ENCODE measurements at places on chromosomes 1 and 21.

DNA sequence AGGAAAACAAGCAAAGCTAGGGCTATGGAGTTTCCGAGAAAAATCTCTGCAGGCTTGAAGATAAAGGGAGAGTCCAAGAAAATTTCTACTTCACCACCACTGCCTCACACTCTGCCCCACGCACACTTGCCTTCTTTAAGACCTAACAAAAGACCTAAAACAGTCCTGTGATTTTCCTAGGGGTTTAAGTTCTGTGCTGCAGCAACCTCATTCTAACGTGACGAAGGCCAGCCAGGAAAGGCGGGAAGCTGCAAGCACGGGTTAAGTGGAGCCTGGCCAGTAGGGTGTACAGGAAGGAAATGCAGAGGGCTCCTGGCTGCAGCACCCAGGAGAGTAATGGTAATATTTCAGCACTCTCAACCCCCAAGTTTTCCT lies 1.5 kb downstream of the SPATA6 start:
- DNase-seq = no peak

DNA sequence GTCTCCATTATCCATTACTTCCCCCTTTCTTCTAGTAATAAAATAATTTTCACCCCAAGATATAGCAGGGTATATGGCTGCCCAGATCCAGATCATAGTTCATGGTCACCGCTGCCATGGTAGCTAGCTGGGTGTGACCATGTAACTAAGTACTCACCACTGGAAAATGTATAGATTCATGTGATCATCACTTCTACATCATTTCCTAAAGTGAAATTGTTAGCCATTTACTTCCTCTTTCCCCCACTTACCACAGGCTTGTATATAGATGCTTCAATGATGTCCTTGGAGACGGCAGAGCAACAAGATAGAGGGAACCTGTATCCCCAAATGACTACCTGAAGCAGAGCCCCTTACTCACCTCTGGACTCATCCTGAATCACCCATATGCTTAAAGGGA lies 22.7 kb upstream of the EYA3 start:
- peak; percentile 86 for DNase-seq

DNA sequence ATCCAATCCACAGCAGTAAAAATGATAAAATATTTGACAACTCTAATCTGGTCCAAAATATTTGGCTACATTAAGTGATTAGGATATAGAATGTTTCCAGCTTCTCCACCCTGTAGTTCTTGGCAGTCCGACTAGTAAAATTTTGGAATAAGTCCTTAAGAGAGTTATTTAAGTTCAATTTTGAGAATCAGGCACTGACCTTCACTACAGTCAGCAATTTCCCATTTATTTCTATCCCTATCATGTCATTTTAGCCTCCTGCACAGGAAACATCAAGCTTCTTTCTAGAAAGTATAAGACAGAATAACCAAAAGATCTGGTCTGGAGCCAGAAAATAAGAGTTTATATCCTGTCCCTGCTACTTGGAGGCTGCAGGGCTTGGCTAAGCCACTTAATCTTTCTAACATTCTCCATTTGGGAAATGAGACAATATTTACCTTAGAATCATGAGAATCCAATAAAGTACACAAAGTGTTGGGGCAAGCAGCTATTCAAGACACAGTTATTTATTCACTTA lies 162.2 kb downstream of the DPYD start:
- no peak for DNase-seq

- DNase-seq = no peak
These were observed 61.0 kb upstream of the SPATA6 start for GRCh38 chr1:48532976-48533375.

DNA sequence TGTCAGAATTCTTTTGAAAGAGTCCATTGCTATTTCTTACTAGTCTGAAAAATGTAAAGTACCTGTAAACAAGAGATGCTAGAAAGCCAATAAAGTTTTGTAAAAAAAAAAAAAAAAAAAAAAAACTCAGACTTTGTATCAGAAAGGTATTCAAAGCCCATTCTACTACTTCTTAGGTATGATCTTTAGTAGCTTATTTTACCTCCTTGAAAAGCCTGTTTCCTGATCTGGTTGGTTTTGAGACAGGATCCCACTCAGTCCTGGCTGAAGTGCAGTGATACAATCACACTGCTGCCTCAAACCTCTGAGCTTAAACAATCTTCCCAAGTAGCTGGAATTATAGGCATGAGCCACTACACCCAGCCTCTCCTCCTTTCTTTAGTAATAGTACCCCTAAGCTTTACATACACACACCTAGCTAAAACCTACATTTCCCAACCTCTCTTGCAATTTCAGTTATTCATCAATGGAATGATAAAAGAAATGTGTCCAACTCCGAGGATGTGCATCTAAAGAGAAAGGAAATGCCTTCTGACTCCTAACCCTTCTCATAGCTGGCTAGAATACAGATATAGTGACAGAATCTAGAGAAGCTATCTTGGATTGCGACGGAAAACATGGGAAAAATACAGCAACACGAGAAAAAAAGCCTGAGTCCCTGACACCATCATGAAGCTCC lies 30.6 kb downstream of the EPS15 start:
- no peak for DNase-seq

- DNase-seq = no peak
These were observed 42.9 kb downstream of the FMN2 start for GRCh38 chr1:240134596-240134995.

DNA sequence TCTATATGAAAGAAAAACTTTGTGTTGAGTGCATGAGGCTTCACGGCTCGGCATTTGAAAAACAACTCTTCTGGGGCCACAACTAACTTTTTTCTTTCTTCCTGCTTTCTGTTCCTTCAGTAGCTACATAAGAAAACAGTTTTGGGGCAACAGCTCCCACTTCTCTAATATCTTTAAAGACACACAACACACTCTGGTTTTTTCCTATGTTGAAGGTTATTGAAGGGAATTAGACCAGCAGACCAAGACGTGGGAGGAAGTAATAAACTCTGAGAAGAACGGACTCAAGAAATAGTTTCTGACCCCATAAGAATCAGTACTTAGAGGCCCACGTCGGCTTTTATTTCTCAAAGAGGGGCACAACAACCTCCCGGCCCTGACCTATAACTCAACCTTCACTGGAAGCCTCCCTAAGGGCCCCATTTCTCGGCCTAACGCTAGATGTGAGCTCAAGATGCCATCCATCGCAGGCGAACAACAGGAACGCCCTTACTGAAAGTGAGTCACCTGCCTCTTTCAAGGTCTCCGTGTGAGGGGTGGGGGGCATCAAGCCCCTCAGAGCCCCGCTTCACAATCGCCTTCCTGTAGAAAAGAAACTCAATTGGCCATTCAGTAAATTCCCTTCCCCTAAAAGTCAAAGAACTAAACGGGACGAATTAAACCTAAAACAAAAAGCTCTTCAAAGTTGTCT lies 844 bp downstream of the ZMYM6 start:
- peak; percentile 66 for DNase-seq

- DNase-seq = no peak
These were observed 104.0 kb downstream of the EIF4G3 start for GRCh38 chr1:21072721-21073120.
